ENCODE measurements at places on chromosomes 1 and 21.

DNA sequence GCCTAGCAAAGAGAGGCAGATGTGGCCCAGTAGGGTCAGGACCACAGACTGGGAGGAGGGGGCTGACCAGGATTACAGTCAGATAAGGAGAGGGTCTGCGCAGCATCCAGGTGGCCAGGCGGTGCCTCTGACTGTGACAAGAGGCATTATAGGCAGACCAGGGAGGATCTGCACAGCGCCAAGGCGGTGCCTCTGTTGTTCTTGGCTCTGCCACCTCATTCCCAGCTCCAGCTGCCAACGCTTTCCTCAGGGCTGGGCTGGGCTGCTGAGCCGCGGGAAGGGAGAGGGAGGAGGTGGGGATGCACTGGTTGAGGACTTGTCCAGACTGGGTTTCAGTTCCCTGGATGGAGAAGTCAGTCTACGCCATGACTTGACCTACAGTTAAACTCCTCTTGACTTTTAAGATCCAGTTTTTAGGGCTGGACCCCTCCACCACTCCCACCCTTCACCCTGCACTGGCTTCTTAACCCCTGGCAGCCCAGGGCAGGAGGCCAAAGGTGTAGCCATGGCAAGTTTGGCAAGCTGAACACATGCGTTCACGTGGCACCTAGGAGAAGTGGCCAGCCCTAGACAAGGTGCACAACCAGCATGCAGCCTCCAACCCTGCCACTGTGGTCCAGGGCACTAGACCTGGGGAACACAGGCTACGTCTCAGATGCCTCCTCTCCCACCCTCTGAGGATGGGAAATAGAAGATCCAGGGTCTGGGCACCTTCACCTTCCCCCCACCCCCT lies 4.5 kb upstream of the CRABP2 start:
- peak; percentile 4 for DNase-seq

- DNase-seq: no peak
Measured at GRCh38 chr1:30886710-30887428, 21.7 kb downstream of the SDC3 start.

DNA sequence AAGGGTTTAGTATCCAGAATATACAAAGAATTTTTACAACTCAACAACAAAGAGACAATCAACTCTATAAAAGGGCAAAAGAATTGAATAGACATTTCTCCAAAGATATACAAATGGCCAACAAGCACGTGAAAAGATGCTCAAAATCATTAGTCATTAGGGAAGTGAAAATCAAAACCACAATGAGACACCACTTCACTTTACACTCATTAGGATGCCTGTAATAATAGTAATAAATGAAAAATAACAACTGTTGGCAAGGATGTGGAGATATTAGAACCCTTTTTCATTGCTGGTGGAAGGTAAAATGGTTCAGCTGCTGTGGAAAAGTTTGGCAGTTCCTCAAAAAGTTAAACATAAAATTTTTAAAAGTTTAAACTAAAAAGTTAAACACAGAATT lies 7.0 kb upstream of the ABCD3 start:
- no peak for DNase-seq

- no peak for DNase-seq
Measured at GRCh38 chr1:232901255-232901654, 49.2 kb upstream of the NTPCR start.

DNA sequence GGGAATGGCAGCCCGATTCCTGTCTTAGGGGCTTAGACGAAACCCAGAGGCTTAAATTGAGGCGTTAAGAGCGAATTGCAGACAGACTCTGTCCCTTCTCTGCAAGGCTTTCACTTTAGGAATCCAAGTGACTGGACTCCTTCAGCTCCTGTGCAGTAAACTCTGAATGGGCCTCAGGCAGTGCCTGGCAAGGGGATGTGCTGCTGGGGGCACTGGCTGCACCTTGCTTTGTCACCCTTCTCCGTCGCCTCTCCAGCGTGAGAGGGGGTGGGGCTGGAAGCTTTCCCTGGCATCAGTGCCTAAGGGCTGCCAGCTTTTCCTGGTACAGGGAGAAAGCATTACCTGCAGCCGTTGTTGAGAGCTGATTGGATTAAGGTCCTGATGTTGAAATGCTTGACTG lies 39.9 kb upstream of the NFASC start:
- DNase-seq: no peak

DNA sequence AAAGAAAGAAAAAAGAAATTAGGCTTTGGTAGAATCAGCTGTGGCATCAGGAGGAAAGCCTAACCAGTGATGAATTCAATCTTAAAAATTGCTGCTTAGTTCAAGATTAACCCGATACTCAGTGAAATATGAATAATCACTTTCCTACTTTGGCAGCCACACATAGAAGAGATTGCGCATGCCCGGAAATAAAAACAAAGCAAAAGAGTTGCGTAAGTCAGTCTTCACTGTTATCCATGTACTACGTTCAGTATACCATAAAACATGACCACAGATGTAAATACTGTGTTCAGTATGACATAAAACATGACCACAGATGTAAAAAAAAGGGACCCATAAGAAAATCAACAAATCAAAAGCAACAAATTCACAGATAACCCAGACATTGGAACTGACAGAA lies 19.2 kb downstream of the CD1D start:
- no peak for DNase-seq

GRCh38 chr1:221839782-221840395 lies 98.0 kb upstream of the DUSP10 start:
- peak; percentile 82 for DNase-seq

DNA sequence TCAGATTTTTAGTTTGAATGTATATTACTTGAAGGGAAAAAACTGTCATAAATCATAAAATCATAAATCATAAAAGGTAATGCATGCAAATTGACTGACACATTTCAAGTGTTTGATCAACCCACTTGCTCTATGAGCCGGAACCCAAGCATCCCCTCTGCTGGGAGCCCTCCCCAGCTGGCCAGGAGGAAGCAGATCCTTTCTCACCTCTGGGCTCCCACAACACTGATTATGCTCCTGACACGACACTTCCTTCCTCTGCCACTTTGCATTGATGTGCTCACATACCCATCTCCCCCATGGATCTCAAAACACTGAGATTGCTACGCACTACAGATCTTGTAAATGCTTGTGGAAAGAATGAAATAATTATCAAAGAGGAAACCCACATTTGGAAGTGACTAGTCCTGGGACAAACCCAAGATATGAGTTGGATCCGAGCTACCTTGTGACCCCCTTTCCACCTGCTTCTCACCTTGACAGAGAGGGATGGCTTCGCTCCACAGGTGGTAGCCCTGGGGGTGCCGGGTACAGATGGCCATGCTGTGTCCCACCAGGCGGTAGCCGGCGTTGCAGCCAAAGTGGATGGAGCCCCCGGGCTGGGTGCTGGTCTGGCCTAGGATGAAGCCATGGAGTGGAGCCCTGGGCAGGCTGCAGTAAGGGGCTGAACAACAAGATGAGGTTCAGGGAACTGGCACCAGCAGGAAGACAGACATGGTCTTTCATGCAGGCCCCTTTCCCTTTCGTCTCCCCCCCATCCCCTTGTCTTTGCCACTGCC lies 104.6 kb downstream of the ZSCAN20 start:
- DNase-seq: no peak

DNA sequence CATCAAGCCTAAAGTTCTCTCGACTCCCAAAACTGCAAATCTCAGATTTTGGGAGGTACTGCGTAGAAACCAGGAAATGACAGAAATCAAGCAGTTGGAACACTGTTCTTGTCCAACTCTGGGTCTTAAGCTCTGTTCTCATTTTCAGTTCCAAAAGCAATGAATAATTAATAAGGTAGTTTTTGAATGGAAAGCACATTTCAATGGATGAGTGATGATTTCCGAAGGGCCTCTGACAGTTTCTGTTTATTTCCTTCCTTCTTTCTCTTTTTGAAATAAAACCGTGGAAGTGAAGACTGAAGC lies 20.9 kb upstream of the TARBP1 start:
- no peak for DNase-seq

GRCh38 chr1:7752512-7753417 lies 18.3 kb upstream of the VAMP3 start:
- DNase-seq: peak; percentile 65

- no peak for DNase-seq
Measured at GRCh38 chr1:86140281-86140880, 16.2 kb downstream of the COL24A1 start.

DNA sequence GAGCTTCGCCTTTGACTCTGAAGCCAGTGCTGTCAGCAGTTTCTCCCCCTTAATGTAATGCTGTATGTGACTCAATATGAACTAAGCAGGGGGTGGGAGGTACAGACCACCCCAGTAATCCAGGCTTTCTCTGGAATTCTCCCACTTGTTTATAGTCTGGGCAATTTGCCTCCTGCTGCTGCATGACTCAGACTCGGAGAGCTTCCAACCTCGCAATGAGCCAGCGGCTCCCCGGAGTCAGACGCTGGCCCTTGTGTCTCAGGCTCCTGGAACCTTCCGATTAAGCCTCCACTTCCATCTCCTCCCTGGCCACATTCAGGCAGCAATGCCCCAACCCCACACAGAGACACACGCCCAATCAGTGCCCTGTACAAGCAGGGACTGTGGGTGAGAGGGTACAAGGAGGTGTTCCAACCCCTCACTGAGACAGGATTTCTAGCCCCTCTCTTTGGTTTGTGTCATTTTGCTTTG lies 471.7 kb upstream of the VAMP3 start:
- DNase-seq: peak; percentile 68

DNA sequence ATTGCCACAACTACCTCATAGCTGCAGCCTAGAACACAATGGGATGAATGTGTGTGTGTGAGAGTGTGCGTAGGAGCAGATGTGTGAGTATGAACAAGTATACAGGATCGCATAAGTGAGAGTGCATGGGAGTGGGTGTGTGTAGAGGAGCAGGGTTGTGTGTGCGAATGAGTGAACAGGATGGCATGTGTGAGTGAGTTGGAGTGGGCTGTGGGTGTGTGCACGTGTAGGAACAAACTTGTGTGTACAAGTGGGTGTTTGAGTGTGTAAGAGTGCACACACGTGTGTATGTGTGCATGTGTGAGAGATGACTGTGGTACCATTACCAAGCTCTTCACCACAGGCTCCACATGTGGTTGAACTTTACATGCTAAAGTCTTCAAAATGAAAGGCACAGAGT lies 175.4 kb upstream of the EDN2 start:
- DNase-seq: no peak

GRCh38 chr1:48687282-48688045 lies 89.2 kb downstream of the BEND5 start:
- no peak for DNase-seq

DNA sequence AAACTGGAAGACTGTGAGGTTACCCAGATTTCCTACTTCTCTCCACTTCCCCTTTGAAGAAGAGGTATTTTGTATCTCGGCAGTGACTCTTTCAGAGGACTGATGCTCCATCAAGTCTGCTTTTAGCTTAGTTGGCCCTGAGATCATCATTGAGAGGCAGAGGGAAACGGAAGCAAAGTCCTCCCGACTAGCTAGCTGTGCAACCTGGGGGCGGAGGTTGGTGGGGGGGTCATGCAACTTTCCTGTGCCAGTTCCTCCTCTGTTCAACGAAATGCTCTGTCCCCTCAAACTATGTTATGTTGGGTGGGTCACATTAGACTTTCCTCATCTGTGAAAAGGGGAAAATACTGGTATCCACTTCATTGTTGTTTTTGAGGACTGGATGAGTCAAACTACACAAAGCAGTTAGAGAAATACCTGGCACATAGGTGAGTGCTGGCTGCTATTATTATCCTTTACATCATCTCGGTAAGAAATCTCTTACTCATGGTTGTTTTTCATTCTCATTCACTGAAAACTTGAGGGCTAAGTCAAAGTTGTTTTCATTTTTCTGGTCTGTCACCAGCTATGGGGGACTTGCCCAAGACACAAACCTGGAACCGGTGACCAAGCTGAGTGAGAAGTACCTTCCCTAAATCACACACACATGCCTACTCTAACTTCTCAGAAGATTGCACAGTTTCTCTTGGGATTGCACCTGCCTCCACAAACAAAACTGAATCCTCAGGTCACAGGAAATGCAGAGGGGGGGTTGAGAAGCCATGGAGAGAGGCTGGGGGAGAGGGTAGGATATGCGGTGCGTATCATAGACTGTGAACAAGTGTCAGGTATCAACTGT lies 83.3 kb downstream of the ABCA4 start:
- DNase-seq: no peak

DNA sequence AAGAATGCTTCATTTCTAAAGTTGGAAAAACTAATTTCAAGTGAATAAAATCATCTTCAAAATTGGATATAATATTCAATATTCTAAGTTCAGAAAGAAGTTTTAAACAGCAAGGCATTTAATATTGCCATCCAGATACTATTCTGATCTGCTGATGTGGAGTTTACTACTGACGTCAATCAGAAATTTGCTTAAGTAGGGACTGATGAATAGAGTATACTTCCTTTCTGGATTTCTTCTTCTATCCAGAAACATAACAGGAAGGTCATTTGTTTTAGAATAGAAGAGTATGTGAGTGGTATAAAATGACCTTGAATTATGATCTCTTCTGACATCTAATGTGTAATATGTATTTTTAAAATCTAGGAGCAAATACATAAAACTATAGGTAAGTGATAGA lies 308.1 kb upstream of the ADGRL2 start:
- DNase-seq: no peak

DNA sequence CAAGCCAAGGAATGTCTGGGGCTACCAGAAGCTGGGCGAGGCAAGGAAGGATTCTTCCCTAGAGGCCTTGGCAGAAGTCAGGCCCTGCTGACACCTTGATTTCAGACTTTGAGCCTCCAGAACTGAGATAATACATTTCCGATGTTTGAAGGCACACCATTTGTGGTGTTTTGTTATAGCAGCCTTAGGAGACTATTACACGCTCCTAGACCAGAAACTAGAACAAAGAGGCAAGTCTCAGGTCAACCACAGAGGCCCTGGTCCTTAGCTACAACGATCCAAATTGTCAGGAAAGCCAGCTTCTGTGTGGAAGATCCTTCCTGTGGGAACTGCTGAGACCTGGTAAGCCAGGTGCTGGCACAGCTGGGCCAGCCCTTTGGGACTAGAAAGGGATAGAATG lies 19.7 kb upstream of the AHCTF1 start:
- DNase-seq: no peak

- no peak for DNase-seq
Measured at GRCh38 chr1:161046605-161047228, 940 bp upstream of the USF1 start.

- DNase-seq: peak; percentile 62
Measured at GRCh38 chr1:59083946-59084865, 212.7 kb upstream of the FGGY start.

- no peak for DNase-seq
Measured at GRCh38 chr1:155466617-155466972, 96.0 kb downstream of the ASH1L start.

DNA sequence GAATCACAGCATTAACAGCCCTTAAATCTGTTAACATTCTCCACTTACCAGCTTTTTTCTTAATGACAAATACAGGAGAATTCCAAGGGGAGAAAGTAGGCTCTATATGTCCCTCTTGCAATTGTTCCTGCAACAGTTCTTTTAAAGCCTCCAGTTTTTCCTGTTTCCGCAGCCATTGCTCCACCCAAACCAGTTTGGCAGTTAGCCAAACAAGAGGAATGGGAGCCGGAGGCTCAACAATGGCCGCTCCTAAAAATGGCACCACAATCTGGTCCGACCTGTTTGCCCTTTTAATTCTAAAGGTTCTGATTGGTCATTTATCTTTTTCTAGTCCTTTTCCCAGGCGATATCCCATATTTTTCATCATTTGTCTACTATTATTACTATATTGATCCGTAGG lies 14.0 kb upstream of the L1TD1 start:
- DNase-seq: no peak
